ENCODE measurements at places on chromosomes 12 and 14.
A peak's percentile ranks its signal among the peaks of the same experiment; 100 is the strongest.

- no peak for DNase-seq
These were observed 8.7 kb downstream of the ZBTB1 start for GRCh38 chr14:64513271-64513670.

DNA sequence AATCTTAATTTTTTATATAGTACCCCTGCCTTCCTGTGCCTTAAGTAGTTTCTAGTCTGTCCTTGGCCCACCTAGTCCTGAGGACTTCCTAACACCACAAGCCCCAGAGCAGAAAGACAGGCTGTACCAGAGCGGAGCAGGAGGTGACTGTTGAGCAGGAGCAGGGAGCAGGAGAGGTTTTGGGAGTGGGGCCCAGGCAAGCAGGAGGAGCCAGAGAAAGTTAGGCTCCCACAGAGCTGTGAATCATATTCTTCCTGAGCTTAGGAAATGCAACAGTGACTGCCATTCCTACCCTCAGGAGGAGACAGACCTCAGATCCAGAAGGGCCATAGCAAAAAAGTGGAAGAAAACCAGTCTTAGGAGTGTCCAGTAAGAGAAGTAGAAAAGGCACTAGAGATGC is 28.3 kb upstream of the COL2A1 start:
- no peak for DNase-seq

- peak; percentile 60 for DNase-seq
These were observed 54.4 kb upstream of the PRMT8 start for GRCh38 chr12:3436461-3437065.

GRCh38 chr12:124162151-124163110 is 132.5 kb upstream of the RFLNA start:
- no peak for DNase-seq

GRCh38 chr12:94841177-94841576 is 162.3 kb downstream of the NDUFA12 start:
- DNase-seq = no peak

- DNase-seq = no peak
These were observed 171.7 kb downstream of the SLC5A8 start for GRCh38 chr12:101038289-101038871.

DNA sequence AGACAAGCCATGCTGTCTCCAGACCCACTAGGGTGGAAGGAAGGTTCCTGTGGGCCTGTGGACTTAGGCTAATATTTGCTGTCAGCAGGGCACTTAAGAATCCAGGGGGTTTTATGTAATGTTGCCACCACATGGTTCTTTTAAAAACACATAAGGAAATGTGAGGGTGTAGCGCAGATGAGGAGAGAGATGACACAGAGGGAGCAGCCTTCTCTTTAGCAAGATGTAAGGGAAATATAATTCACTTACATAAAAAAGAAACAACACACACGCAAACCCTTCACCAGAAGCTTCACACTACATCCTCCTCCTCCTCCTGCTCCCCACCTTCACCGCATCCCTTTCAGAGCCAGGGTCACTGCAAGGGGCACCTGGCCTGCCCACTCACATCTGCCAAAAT is 4.9 kb upstream of the PIP4K2C start:
- no peak for DNase-seq

DNA sequence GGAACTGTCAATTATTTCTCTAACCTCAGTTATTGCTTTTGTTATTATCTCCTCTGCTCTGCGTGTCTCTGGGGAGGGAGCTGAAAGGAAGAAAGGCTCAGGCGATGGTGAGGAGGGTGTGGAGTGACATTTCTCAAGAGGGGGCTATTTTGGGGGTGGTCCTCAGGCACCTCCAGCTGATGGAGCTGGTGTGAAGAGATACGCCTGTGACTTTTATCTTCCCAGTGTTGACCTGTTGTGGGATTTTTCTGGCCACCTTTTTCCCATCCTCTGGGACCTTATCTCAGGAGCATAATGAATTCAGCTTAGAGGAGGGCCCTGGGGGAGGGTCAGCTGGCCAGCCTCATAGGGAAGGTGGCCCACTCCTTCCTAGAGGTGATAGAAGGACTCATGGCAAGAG is 26.4 kb downstream of the KCNA5 start:
- no peak for DNase-seq

GRCh38 chr12:110530511-110530910 is 28.4 kb downstream of the RAD9B start:
- DNase-seq = no peak

GRCh38 chr12:95922231-95922630 is 20.2 kb downstream of the CCDC38 start:
- no peak for DNase-seq

DNA sequence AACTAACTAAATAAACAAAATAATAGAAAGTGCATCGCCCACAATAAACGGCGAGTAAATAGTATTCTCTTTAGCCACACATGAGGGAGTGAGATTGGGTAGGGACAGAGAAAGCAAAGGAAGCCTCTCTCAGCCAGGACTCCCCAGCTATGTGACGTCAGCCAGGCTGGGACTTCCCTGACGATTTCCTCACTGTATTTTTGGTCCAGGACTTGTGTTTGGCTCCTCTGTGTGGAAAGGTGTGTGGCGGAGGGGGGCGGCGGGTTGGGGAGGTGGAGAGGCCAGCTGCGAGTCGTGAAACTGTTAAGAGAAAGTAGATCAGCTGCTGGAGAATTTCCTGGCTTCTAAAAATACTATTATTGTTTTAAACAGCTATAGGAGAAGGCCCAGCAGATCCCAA is 1124.6 kb downstream of the AACS start:
- DNase-seq = no peak

GRCh38 chr14:95838862-95839261 is 37.8 kb upstream of the TUNAR start:
- DNase-seq = no peak

- DNase-seq = no peak
These were observed 583.9 kb upstream of the TBX3 start for GRCh38 chr12:115267891-115268290.

GRCh38 chr14:70716958-70717357 is 75.2 kb downstream of the TTC9 start:
- DNase-seq = no peak

- DNase-seq = no peak
These were observed 17.2 kb upstream of the LRRK2 start for GRCh38 chr12:40207551-40207950.

GRCh38 chr12:84502907-84503787 is 409.5 kb downstream of the SLC6A15 start:
- DNase-seq = no peak

GRCh38 chr14:66038212-66038611 is 448.0 kb upstream of the CCDC196 start:
- no peak for DNase-seq

DNA sequence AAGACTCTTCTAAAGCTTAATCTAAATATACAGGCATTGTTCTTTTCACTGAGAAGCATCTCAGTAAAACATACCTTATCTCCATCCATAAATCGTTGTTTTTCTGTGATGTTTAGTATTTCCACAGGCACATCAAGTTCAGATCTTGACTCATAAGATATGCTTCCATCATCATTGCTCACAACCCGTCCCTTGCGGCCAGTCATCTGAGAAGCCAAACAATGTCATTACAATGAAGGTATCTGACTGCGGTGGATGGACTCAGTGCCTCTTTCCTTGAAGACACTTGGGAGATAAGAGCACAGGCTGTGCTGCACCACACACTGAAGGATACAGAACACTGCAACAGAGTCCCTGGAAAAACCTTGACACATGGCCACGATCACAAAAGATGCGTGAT is 44.8 kb downstream of the SBNO1 start:
- no peak for DNase-seq

GRCh38 chr12:75712223-75712622 is 200.8 kb upstream of the KRR1 start:
- no peak for DNase-seq

DNA sequence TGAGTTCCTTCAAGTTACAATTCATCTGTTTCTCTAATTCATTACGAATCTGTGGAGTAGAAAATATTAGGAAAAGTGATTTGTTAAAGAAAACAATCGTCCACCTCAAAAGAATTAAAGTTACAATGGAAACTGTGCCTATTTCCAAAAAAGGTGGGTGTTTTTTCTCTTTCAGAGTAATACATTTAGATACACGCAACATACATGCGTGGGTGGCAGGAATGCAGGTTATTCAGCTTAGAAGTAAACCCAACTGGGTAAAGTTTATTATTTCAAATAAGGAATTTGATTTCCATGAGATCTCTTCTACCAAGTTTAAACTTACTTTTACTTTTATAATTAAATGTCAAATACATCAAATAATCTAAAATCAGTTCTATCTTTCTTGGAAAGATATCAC is 52.2 kb downstream of the SSH1 start:
- no peak for DNase-seq
